ENCODE measurements at places on chromosomes 11 and 22.

GRCh38 chr11:68040957-68041591 is 2.2 kb downstream of the TCIRG1 start:
- DNase-seq, result no peak

- DNase-seq, result no peak
Measured at GRCh38 chr11:14672635-14673034, 29.0 kb downstream of the PDE3B start.

GRCh38 chr11:124841201-124841600 is 24.0 kb upstream of the ROBO3 start:
- DNase-seq, result no peak

GRCh38 chr11:121059605-121060004 is 35.7 kb downstream of the TBCEL start:
- no peak for DNase-seq

DNA sequence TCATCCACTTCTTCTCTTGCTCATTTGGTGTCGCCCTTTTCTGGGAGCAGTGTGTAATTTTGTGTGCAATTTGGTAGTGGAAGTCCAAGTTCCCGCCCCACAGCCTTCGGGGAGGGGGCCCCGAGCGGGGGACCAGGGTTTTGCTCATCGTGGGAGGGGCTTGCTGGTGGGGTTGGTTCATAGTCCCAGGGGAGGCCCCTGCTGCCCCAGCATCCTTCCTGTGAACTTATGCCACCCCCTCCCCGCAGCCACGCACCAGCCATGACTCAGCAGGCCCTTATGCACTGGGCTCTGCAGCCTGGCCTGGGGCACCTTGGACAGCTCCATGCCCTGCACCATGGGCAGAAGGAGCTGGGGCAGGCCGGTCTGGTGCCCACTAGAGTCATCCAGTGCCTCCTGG is 1183.6 kb downstream of the BRD1 start:
- no peak for DNase-seq

DNA sequence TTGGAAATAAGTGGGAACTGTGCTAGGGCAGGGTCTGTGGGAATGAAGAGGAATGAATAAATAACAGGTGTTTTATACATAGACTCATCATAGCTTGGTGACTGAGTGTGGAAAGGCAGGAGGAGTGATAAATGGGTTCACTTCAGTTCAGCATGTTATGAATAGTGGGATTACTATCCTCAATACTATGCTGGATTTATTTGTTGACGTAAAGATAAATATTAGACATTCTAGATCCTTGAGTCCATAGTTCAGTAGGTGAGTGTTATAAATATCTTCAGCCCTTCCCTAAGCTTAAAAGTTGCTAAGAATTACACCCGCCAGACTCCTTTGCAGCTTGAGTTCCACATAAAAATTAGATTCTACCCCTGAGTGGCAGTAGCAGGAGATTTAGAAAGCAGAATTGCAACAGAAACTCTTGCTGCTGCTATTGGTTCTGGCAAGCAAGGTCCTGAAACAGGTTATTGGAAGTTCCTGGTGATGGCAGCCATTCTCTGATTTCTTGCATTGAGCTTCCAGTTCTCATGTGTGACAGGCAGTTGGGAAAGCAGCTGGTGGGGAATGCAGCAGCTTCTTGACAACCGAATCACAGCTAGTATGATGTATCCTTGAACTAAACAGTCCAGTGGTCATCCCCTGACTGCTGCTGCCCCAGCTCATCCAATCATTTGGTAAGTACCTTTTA is 1558.9 kb downstream of the FAM181B start:
- no peak for DNase-seq

DNA sequence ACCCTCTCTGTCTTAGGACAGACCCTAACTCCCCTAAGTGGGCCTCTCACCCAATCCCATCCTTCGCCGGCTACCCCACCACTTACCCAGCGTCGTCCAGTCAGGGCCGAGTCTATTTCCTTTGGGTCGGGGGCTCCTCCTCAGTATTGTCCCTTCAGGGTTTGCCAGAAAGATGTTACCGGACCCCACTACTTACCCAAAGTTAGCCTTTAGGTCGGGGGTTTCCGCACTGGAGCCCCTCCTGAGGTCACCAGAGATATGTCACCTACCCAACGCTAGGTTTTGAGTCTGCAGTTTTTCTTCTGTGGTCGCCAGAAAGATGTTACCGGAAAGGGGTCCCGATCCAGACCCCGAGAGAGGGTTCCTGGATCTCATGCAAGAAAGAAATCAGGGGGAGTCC is 17.9 kb upstream of the B4GALNT4 start:
- DNase-seq, result no peak

DNA sequence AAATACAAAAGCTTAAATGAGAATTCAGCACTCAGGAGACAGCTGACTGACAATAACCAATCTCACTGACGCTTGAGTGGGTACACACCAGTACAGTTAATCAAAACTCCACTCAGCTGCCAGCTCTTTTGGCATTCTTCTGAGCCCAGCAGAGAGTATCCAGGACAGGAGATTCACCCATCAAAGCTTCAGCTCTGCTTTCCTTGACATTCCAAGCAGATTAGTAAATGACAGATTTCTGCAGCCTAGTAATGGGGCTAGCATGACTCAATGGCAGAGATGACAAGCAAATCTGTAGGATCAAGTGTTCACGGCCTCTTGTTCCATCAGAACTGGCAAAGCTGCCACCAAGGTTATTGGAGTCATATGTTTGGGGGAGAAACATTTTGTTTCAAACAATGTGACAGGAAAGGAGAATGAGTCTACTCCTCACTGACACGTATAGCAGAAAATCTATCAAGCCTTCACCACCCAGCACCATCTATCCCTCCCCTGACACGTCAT is 420.0 kb downstream of the DYNC2H1 start:
- DNase-seq, result no peak

DNA sequence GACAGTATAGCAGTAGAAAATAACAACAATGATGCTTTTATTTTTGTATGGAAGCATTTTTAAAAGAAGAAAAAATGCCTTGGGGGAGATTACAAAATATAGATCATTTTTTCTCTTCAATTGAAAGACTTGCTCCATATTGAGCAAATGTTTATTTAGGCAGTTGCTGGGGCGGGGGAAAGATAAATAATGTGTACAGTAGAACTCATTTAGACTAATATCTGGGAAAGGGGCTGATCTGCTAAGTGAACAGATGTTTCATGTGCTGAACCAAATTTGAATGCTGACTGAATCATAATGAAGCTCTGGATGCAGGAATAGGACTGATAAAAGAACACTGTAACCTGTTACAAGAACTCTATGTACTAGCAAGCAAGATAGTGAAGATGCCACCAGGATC is 457.1 kb upstream of the TENM4 start:
- no peak for DNase-seq

- peak; percentile 30 for DNase-seq
Measured at GRCh38 chr22:44576311-44577260, 78.6 kb upstream of the RTL6 start.

GRCh38 chr11:57303280-57303989 is 21.3 kb downstream of the TNKS1BP1 start:
- DNase-seq, result no peak

DNA sequence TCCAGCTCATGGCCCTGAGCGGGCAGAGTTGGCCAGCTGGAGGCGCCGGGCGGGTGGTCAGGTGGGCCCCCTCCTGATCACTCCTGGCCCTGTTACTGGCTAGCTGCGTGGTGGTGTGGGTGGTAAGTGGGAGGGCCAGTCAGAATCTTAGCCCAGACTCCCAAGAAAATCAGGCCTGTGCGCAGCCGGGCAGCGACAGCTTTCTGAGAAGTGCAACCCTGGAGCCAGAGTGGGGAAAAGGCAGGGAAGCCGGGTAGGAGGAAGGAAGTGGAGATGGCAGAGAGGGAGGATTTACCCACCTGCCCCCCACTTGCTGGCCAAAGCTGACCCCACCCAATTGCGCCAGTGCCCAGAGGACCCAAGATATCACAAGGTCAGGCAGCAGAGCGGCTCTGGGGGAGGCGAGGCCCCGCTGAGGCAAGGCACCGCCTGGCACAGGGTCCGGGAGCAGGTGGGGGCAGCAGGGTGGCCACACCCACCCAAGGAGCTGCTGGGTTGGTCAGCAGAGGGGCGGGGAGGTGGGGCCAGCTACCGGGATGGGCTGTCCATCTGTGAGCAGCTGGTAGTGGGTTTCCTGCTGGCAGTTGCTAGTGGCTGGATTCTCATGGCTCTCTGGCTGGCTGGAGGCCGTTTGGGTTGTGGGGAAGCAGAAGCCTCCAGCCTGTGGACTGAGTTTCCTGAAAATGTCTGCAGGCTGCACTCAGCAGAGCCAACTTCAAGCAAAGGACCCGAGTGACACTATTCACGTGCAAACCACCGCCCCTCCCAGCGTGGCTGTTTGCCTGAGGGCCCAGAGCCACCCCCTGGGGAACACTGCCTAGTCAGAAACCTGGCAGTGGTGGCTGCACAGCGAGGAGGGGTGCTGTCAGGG is 196.4 kb downstream of the IGLL1 start:
- DNase-seq, result no peak

GRCh38 chr11:86955111-86955360 is 159 bp downstream of the FZD4 start:
- DNase-seq, result no peak

GRCh38 chr11:11105361-11105760 is 247.5 kb upstream of the ZBED5 start:
- DNase-seq, result no peak

- DNase-seq, result peak; percentile 53
Measured at GRCh38 chr22:38924347-38924952, 33.0 kb upstream of the APOBEC3A start.

DNA sequence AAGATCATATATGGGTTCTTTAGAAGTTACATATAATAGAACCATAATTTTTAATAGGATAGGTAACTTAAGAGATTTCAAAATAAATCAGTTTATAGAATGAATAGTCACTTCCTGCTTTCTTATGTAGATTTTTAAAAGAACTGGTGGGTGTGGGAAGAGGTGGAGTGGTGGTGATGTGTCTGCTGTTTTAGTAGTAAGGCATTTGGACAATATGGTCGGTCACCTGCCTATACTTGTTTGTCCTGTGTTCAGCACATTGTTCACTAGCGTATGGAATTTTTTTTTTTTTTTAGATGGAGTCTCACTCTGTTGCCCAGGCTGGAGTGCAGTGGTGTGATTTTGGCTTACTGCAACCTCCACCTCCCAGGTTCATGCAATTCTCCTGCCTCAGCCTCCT is 39.3 kb downstream of the CCDC81 start:
- DNase-seq, result no peak

DNA sequence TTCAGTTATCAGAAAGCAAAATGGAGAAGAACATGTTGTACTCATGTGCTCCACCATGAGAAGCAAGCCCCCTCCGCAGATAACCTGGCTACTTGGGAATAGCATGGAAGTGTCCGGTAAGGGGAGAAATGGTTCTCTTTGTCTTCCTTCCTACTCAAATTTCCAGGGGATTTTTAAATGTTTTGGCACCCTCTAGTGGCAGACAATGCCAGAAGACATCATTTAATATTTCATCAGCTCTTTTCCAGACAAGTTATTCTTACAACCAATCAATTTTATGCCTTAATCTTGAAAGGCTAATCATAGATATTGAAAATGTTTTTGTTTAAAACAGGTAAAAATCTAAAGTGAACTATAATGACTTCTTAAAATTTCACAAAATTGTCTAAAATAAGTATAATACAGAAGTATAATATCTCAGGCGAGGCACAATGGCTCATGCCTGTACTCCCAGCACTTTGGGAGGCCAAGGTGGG is 15.7 kb downstream of the CRTAM start:
- DNase-seq, result peak; percentile 60

DNA sequence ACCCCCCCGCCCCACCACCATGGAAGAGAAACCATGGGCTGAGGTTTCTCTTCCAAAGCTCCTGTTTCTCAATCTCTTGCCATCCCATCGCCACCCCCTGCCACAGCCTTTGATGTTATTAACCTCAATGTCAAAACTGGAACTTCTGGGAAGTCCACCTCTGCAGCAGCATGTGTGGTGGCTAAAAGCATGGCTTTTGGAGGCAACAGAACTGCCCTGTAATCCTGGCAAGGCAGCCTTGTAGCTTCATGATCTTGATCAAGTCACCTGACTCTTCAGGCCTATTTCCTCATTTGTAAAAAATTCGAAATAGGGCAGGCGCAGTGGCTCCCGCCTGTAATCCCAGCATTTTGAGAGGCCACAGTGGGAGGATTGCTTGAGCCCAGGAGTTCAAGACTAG is 3.5 kb upstream of the COX8A start:
- DNase-seq, result no peak

- no peak for DNase-seq
Measured at GRCh38 chr11:2102883-2103213, 36.3 kb downstream of the IGF2 start.

DNA sequence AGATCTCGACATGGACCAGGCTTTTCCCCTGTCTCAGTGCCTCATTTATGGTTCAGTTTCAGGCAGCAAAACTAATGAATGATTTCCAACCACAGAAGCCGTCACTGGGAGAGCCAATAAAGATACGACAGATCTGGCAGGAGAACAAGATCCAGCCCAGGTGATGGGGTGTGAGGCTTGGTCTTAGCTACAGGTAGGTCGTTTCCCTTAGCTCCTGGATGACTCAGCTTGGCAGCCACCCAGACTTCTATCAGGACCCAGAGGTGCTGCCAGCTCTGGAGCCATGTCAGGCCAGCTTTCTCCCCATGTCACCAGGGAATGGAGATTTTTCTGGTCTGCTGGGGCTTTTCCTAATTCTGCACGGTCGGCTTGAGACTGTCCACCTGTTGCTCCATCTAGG is 36.3 kb upstream of the APOBEC3A start:
- DNase-seq, result no peak

DNA sequence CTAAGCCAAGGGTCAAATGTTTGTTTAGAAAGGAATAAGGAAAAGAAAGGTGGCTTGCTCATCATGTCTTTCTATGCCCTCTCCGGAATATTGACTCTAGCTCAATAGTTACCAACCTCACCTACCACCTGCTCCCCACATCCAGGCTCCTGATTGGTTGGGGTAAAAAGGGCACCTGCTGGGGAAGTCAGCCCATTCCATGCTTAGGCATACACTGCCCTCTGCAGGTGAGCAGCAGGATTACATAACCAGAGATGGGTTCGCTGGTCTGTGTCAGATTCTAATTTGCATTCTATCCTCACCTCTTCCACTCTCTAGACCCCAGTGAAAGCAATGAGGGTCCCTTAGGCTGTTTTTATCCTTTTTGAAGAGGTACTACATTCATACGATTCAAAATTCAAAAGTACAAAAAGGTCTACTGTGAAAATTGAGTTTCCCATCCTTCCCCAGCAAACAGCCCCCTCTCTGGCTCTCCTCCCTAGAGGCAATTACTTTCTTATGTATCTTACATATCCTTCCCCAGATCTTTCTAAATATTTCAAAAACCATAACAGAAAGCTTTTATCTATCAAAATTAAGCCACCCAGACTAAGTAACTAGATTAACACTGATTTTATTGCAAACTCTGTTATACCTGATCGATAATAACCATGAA is 98.0 kb upstream of the ASPHD2 start:
- peak; percentile 84 for DNase-seq

All from D341Med (cell line).